ENCODE measurements at places on chromosomes 1 and 21. TPM values are rescaled to one million over a fixed set of nuclear protein-coding genes. Genes with fewer than 3 reads are reported as not detected.

Gene TSPEAR
- polyA plus RNA-seq = not detected

Gene PHLDA3
- polyA plus RNA-seq = 122 TPM

Gene SLC25A34
- polyA plus RNA-seq = 1.1 TPM

Gene C1QB
- polyA plus RNA-seq = not detected

Gene RIMKLA
- polyA plus RNA-seq = not detected

Gene OR10J1
- not detected for polyA plus RNA-seq

Gene DNALI1
- 9.1 TPM for polyA plus RNA-seq

Gene PLCH2
- polyA plus RNA-seq = 1.9 TPM

Gene FCGR3A
- polyA plus RNA-seq = not detected

Gene SYT14
- polyA plus RNA-seq = 0.16 TPM

Gene KIAA1614
- polyA plus RNA-seq = 3.5 TPM

Gene CR1
- not detected for polyA plus RNA-seq

Gene ADGRB2
- polyA plus RNA-seq = 11.9 TPM

Gene SMIM34
- polyA plus RNA-seq = not detected

Gene CD53
- not detected for polyA plus RNA-seq

Gene RBM34
- polyA plus RNA-seq = 34.0 TPM

Gene ELK4
- polyA plus RNA-seq = 4.6 TPM

Gene RHD
- polyA plus RNA-seq = not detected

Gene HPCAL4
- polyA plus RNA-seq = not detected

Gene EPHB2
- 53.6 TPM for polyA plus RNA-seq

Gene MMP23B
- 9.1 TPM for polyA plus RNA-seq

Gene BPNT1
- polyA plus RNA-seq = 31.7 TPM

Gene OR2T11
- not detected for polyA plus RNA-seq

Gene SH2D2A
- polyA plus RNA-seq = not detected

Gene TCP10L
- polyA plus RNA-seq = 0.09 TPM

Gene LRRC71
- 0.47 TPM for polyA plus RNA-seq

Gene CFH
- 9.8 TPM for polyA plus RNA-seq

Gene STIL
- 6.8 TPM for polyA plus RNA-seq

Gene DDX59
- polyA plus RNA-seq = 6.8 TPM

Gene CFAP141
- polyA plus RNA-seq = not detected

Gene MEGF6
- polyA plus RNA-seq = 4.1 TPM

Gene BATF3
- 3.0 TPM for polyA plus RNA-seq

Gene GJB5
- polyA plus RNA-seq = 0.10 TPM

Gene MLLT11
- 16.6 TPM for polyA plus RNA-seq

Gene DENND2D
- 0.86 TPM for polyA plus RNA-seq

Gene SERBP1
- polyA plus RNA-seq = 153 TPM

Gene FMOD
- polyA plus RNA-seq = 2.4 TPM

Gene BEST4
- polyA plus RNA-seq = 0.07 TPM

Gene CRABP2
- polyA plus RNA-seq = 15.7 TPM

Gene NBPF4
- not detected for polyA plus RNA-seq

Gene FCER1G
- 0.57 TPM for polyA plus RNA-seq

Gene OR2L13
- not detected for polyA plus RNA-seq

Gene MYOC
- polyA plus RNA-seq = not detected

Gene TINAGL1
- polyA plus RNA-seq = 1.4 TPM
